Left ventricle myocardium inferior (tissue), 1 donor: ENCODE measurements at places on chromosomes 7 and 10.

GRCh38 chr10:118290471-118290995, 51.6 kb downstream of the FAM204A start:
- no peak for DNase-seq

DNA sequence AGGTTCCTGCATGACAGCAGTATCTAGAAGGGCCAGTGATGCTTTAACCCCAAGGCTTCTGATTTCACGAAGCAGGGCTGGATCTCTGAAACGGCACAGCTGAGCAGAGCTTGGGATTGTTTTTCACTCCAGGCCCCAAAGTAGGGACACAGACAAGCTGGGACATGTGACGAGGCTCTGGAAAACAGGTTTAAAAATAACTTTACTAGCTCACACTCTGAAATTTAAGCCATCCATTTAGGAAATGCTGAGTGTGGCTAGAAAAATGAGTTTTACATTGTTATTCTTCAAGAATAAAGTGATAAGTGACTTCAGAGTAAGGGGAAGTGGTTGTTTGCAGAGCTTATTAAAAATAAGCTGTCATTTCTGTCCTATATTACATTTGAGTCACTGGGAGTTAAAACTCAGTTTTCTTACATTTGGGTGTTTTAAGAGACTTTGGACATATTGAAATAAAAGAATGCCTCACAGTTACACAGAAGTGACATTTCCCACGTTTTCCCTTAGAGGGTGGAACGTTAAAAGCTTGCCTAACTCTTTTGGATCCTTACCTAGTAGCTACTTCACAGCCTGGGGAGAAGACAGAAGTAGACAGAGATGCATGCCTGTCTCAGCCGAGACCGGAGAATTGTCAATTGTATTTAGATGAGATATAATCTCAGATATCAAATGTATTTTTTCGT, 107.8 kb downstream of the GALNT17 start:
- DNase-seq = no peak

DNA sequence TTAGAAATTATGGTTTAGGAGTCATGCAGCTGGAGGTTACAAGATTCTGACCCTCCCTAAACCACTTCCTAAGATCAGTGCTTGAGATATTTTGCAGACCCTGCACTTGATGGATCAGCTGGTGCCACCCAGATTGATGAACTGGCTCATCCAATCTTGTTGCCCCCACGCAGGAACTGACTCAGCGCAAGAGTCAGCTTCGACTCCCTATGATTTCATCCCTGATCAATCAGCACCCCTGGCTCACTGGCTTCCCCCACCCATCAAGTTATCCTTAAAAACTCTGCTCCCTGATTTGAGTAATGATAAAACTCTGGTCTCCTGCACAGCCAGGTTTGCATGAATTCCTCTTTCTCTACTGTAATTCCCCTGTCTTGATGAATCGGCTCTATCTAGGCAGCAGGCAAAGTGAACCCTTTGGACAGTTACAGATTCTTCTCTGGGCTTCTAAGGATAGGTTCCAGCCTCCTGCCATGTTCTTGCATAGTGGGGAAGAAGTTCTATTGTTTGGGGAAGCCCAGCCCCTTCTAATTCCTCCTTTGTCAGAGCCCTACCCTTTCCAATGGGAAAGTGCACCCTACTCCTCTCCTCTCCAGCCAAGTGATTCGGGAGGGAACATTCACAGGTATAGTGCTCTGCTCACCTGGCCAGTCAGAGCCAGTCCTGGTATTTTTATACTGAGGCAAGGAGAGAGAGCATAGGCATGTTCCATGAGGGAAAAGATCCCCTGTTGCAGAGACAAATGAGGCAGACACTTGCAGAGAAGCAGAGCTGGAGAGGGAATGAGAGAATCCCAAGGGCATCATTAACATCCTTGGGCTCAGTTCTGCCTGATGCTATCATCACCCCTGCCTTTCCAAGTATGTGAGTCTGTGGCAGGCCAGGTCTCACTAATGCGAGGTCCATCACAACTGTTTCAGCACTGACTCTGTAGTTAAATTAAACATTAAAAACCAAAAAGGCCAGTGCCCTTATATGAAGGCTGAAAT, 224.4 kb upstream of the GALNT17 start:
- no peak for DNase-seq

DNA sequence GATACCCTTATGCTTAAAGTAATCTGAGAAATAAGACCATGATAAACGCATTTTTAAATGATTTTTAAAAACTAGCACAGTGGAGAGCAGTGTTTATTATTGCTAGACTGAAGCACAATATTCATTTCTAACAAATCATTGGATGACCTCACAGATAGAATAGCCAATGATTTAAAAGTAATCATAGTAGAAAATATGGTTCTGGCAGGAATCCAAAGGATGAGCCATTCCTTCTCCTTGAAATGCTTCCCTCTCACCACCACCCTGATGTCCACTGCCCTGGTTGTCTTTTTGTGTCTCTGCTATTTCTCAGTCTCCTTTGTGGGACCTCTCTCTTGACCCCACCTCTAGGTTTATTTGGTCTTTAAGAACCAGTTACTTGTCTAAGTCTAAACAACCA, 64.9 kb downstream of the PRKG1 start:
- no peak for DNase-seq

DNA sequence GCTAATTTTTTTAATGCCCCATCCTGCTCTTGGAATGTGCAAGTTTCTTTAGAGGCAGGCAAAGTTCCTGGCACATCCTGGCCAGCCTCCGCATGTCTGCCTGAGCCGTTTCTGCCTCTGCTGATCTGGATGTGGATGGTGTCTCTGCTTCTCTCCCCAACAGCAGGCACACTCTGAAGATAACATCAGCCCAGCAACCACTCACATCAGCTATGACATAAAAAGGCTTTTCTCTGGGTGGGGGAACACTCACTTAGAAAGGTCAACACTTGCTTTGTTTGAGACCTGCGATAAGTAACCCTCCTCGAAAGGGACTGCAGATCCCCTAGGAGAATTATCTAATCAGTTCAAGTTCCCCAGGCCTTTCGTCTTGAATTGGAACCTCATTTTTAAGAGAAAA, 142.9 kb downstream of the FGFR2 start:
- no peak for DNase-seq

- no peak for DNase-seq
Observed at GRCh38 chr7:127704211-127704610, 52.2 kb downstream of the SND1 start.

DNA sequence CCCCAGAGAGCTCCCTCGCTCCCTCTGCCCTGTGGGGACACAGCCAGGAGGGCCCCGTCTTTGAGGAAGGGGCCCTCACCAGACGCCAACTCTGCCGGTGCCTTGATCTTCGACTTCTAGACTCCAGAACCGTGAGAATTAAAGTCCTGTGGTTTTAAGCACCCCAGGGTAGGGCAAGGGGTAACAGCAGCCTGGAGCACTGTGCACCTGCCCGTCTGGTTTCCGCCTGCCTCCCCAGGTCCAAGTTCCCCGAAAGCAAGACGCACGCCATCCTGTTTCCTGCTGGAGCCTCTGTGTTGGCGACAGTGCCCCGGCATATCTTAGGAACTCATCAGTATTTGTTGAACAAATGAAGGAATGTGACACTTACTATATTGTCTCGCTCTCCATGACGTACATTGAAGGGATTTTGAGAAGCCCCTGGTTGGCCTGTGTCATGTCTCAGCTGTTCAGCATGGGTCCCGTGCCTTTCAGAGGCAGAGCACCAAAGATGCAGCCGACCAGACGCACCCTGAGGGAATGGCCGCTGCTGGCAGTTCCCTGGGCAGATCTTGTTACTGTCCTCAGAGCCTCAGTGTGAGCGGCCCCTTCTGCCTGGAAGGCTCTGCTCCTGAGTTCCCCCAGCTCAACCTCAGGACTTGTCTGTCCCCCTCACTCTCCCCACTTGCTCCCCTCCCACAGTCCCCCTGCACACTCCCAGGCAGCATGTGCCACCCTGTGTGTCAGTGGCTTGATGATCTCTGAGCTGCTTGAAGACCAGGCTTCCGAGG, 226.2 kb downstream of the TCERG1L start:
- no peak for DNase-seq

GRCh38 chr7:73985737-73986141, 42.2 kb upstream of the ELN start:
- DNase-seq = peak; percentile 28

DNA sequence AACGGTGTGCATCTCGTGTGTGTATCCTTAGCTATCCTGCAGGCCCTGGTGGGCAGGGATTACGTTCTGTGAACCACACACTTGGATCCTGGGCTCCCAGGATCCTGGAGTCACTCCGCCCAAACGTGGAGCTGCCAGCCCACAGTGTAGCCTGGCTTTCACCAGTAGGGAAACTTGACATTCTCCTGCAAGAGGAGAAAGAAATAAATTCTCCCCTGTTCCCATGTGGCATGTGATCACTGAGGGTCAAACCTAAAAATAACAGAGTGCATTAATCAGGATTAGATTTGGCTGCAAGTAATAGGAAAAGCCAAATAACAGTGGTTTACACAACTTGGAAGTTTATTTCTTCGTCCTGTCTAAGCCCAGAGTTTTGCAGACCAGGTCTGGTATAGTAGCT, 32.3 kb downstream of the PALD1 start:
- DNase-seq = no peak

GRCh38 chr7:67788669-67789068, 792.0 kb downstream of the TYW1 start:
- DNase-seq = no peak

DNA sequence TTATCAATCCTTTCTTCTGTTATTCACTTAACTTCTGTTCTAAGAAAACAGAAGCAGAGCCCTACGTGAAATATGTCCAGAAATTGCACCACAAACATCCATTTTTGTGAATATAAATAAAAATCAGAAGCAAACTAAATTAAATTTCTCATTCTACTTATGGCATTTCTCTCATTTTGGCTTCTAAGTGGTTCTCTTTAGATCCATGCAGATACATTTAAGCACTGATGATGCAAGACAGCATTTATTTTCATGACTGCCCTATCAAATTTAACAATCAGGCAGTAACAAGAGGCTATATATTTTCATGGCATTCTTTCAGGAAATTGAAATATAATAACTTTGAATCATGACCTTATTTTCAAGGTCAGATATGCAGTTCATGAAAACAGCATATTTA, 1049.6 kb downstream of the GRM8 start:
- no peak for DNase-seq

- DNase-seq = no peak
Observed at GRCh38 chr10:47451273-47451997, 32.5 kb downstream of the ANXA8 start.

DNA sequence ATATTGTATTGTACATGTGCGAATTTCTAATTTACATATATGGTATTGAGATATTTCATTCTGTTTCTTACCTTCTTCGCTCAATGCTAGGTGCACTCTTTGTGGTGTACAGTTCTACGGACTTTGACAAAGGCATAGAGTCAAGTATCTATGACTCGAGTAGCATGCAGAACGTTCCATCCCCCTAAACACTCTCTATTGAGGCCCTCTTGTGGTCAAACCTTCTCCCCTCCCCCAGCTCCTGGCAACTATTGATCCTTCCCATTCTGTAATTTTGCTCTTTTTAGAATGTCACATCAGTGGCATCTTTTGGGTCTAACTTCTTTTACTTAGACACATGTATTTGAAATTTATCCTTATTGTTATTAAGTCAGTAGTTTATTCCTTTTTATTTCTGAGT, 30.7 kb upstream of the GDF10 start:
- no peak for DNase-seq

- DNase-seq = no peak
Observed at GRCh38 chr10:52561322-52561721, 211.3 kb downstream of the MBL2 start.

DNA sequence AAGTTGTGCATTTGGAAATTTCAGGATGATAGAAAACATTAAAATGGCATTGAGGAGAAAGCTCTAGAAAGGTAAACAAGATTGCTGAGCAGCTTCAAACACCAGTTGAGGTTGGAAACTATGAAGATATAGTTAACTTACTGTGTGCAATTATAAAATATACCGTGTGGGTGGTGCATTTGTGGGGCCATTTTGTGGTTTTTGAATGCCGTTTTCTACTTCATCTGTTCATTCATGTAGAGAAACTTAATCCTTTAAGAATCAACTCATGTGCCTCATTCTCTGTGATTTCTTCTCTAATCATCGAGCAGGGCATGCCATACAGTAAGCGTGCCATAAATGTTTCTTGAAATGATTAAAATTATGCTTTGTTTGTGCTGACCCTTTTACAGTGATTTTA, 232.8 kb upstream of the TEX47 start:
- DNase-seq = no peak

GRCh38 chr7:25189197-25189596, 39.1 kb downstream of the NPVF start:
- DNase-seq = no peak

DNA sequence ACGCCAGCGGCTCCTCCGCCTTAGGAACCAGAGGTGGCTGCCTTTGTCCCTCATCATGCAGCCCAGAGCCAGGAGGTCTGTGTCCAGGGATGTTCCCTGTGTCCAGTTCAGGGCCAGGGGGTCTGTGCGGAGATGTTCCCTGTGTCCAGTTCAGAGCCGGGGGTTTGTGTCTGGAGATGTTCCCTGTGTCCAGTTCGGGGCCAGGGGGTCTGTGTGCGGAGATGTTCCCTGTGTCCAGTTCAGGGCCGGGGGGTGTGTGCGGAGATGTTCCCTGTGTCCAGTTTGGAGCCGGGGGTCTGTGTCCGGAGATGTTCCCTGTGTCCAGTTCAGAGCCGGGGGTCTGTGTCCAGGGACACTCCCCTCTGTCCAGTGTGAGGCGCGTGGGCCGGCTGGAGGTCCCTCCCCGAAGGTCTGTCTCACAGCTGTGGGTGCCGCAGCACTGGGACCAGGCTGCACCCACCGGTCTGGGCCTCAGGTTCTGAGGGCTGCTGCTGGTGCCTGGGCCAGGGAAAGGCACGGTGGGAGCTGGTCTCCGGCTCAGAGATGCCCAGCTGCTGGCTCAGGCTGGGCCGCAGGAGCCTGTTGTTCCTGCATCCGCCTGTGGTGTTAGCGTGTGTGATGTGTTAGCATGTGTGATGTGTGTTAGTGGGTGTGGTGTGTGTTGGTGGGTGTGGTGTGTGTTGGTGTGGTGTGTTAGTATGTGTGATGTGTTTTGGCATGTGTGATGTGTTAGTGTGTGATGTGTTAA, 67.9 kb upstream of the CFAP46 start:
- DNase-seq = no peak

GRCh38 chr7:42154173-42154572, 82.8 kb downstream of the GLI3 start:
- DNase-seq = no peak

- DNase-seq = peak; percentile 24
Observed at GRCh38 chr10:5888843-5889623, 660 bp downstream of the ANKRD16 start.

DNA sequence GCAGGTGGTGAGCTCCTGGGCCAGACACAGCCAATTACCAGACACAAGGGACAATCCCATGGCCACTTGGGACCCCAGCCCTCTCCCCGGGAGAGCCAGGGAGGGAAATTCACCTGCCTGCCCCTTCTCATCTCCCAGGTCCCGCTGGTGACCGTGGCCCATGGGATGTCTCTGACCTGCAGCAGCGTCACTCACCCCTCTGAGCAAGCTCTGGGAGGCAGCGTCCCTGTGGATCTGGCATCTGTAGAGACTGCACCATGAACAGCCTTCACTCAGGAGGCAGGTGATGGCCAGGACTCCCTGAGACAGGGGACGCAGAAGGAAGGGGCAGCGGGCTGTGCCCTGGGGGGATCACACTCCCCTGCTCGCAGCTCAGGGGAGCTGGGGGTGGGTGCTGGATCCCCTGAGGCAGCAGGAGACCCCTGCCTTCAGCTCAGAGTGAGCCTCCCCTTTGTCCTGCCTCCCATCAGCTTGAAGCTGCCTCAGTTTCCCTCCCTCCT, 90.8 kb downstream of the FOXL3 start:
- DNase-seq = no peak

- DNase-seq = no peak
Observed at GRCh38 chr7:27156508-27156898, at the start of gene HOXA7. Gene HOXA7, minus strand, starts transcription at chr7:27156675. Its CDS starts 130 bp downstream, at chr7:27156545.
